ENCODE measurements at places on chromosomes 7 and 10.

GRCh38 chr10:59012839-59013238 is 163.6 kb upstream of the PHYHIPL start:
- no peak for DNase-seq

DNA sequence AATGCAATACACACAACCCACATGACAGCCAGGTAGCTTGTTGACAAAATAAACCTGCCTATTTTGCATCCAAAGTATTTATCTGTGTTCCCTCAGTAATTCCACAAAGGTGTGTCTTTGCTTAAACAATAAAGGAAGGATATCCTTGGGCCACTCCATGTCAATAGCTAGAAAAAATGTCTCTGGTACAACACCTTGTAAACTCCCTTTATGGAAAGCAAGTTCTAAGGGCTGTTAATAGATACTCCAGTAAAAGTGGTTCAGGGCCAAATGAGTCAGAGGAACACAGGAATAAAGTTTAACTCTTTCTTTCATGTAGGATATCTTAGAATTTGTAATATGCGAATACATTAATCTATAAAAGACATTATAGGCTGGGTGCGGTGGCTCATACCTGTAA is 96.9 kb upstream of the LRRTM3 start:
- no peak for DNase-seq

- DNase-seq: no peak
These were observed 56.8 kb upstream of the TMEM229A start for GRCh38 chr7:124089621-124090020.

DNA sequence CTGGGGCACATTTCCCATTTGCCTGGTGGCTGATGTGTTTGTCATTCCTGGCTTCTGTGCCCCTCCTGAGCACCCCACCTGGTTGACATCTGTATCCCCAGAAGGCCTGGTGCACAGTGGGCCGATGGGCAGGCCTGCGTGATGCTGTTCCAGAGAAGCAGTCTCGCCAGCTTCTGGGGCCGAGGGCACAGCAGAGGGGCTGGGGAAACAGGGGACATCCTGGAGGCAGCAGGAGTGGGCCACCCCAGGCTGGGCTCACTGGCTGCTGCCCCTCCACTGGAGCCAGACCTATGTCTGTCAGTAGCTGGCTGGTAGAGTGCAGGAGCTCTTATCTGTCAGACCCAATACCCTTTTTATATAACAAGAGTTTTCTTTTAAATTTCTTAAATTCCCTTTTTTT is 896 bp upstream of the MYL7 start:
- DNase-seq: no peak

DNA sequence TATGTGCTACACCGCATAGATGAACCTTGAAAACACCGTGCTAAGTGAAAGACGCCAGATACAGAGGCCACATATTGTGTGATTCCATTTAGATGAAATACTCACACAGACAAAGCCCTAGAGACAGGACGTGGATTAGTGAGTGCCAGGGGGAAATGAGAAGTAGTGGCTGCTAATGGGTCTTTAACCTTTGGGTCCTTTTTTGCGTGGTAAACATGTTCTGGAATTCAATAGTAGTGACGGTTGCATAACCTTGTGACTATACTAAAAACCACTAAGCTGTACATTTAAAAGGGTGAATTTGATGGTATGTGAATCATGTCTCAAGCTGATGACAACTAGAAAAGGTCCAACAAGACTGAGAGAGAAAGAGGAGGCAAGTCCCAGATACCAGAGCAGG is 15.6 kb downstream of the SMKR1 start:
- DNase-seq: no peak

DNA sequence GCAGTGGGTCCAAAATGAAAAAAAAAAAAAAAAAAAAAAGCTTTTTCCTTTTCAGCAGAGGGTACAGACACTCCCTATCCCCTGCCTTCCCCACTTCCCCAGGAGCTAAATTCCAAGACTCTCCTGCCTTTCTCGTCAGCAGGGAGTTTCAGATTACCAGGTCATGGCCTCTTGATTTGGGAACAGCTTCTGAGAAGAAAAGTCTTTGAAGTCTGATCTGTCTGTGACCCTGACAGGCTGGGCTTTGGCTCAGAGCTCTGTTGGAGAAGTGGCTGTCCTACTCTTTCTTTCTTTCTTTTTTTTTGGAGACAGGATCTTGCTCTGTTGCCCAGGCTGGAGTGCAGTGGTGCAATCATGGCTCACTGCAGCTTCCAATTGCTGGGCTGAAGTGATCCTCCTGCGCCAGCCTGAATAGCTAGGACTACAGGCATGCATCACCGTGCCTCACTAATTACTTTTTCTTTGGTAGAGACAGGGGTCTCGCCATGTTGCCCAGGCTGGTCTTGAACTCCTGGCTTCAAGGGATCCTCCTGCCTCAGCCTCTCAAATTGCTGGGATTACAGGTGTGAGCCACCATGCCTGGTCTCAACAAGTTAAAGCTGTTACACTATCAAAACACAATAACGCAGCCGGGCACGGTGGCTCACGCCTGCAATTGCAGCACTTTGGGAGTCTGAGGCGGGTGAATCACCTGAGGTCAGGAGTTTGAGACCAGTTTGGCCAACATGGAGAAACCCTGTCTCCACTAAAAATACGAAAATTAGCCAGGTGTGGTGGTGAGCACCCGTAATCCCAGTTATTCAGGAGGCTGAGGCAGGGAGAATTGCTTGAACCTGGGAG is 59.9 kb downstream of the COL26A1 start:
- no peak for DNase-seq

- no peak for DNase-seq
These were observed 332.3 kb downstream of the GATA3 start for GRCh38 chr10:8386781-8387180.

DNA sequence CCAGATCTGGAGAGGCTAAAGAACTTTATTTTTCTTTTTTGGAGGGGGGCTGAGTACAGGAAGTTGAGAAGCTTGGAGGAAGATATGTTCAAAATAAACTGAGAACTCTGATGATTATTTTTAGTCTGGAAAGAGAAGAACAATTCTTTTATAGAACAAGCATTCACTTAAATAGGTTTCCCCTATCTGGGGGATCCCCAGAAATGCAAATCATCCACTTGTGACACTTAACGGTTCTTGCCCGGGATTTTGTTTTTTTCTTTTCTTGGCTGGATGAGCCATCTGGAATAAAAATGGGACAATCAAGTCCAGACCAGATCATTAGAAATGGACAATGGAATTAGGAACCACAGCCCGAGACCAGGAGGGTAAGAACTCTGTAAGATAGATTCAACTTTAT is 95.9 kb upstream of the EGR2 start:
- no peak for DNase-seq

DNA sequence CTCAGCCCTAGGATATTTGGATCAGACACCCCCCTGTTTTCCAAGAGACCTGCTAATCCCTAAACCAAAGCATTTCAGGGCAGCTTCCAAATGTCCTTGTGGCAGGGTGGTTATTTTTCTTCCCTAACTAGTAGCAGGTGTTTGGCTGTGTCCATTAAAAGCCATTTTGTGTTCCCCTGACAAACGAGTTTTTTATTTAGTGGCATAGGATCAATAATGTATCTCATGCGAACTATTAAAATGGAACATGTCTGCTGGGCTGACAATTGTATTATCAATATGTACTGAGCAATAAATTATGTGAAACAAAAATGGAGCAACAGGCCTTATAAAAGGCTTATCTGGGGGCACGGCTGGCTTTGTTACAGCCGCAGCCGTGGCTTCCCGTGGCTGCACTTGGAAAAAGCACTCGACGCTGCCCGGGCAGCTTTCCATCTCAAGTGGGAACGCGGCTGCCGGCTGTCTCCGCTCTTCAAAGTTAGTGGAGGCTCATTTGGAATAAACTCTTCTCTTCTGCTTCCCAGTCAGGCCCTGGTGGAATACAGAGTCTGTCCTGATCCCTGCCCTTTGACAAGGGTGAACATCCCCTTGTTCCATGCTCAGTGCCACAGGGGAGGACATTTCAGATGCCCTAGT is 554.3 kb downstream of the TYW1 start:
- DNase-seq: no peak

GRCh38 chr10:19826712-19827111 is 10.5 kb downstream of the PLXDC2 start:
- DNase-seq: no peak

DNA sequence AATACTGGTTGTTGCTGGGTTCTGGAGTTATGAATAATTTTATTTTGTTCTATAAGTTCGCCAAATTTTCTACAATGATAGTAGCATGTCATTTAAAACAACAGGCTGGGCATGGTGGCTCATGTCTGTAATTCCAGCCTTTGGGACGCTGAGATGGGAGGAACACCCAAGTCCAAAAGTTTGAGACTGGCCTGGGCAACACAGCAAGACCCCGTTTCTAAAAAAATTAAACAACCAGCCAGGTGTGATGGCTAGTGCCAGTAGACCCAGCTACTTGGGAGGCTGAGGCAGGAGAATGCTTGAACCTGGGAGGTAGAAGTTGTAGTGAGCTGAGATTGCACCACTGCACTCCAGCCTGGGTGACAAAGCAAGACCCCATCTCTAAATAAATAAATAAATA is 347.7 kb downstream of the PARD3 start:
- no peak for DNase-seq

DNA sequence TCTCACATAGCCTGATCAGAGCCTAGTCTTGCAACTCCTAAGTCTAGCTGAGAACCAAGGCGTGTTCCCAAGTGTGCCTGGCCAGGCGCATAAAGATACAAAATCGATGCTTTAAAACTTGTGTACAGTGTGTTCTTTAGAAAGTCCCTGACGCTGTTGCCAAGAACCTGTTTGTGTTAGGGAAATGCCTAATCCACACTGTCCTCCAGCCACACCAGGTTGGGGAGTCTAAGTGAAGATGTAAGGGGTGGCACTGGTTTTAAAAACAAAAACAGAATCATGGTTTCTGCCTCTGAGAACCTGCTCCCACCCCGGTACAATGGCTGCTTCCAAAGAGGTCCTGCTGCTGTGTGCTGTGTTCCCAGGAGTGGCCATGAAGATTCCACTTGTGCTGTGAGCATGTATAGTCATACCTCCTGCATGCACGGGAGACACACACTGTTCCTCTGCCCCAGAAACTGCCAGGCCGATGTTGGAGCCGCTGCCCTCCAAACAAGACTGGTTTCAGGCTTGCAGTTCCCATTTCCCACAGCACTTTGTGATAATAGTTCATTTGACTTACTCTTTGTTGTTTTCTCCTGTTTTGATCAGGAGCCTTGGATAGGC is 88.5 kb downstream of the CCNY start:
- no peak for DNase-seq

GRCh38 chr10:49550563-49550962 is 11.6 kb upstream of the ERCC6 start:
- no peak for DNase-seq

- no peak for DNase-seq
These were observed 23.5 kb downstream of the TRIM24 start for GRCh38 chr7:138483531-138483930.

- no peak for DNase-seq
These were observed 14.6 kb downstream of the OTUD1 start for GRCh38 chr10:23453465-23453864.

GRCh38 chr10:4141471-4141870 is 356.5 kb upstream of the KLF6 start:
- DNase-seq: no peak

GRCh38 chr7:43750016-43750887 is 8.2 kb upstream of the BLVRA start:
- no peak for DNase-seq

GRCh38 chr7:81887098-81888090 is 117.5 kb upstream of the HGF start:
- DNase-seq: no peak

- DNase-seq: no peak
These were observed 121.6 kb downstream of the SPAG6 start for GRCh38 chr10:22466763-22467334.

- no peak for DNase-seq
These were observed 236.1 kb downstream of the RNLS start for GRCh38 chr10:88347022-88347421.

- no peak for DNase-seq
These were observed 260.1 kb downstream of the CCDC3 start for GRCh38 chr10:12741360-12741804.

GRCh38 chr7:44277391-44277790 is 48.0 kb downstream of the CAMK2B start:
- DNase-seq: no peak

DNA sequence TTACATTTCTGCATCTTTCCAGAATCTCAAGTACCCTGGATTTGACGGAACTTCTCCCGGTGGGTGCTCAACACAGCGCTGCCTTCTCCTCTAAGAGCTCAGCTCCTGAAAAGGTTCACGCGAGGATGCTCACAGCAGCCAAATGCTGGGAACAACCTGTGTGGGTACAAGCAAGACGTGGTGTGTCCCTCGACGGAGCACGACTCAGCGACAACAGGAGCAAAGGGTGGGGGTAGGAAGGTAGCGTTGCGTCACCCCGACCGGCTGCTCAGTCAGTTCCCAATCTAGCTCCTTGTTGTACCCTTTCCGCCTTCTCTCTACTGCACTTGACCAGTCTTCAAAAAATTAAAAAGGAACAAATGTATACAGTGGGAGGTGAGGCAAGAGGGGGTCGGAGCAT is 117.3 kb downstream of the PTPRN2 start:
- DNase-seq: no peak

- no peak for DNase-seq
These were observed at the start of gene PAPOLB for GRCh38 chr7:4861673-4862072. Gene PAPOLB, minus strand, starts transcription at chr7:4862030. Its CDS starts 220 bp downstream, at chr7:4861810.

DNA sequence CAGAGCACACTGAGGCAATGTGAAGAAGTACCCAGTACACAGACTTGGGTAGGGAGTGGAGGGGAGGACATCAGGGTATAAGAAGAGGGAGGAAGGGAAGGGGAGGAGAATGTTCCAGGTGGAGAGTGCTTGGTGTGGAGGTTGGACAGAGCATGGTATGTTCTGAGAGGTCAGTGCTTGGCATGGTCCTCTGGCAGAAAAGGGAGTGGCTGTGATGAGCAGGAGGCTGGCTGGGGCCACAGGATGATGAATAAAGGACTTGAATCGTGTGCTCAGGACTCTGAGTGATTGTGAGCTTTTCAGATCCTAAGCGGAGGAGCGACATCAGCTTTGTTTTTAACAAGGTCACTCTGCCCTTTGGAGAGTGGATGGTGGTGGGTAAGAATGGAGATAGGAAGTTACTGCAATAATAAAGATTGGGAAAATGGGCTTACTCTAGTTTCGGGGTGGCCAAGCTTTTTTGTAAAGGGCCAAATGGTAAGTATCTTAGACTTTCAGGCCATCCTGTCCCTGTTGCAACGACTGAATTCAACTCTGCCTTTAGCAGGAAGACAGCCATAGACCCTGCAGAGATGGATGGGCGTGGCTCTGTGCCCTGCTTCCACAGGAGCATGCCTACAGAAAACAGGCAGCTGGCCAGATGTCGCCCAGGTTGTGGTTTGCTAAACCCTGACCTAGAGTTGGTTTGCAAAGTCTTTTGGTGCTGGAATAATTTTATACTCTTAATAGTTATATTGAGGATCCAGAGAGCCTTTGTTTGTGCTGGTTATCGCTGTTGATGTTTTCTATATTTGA is 8.4 kb downstream of the PPP2R2D start:
- DNase-seq: no peak

GRCh38 chr7:12941512-12941911 is 254.1 kb downstream of the ARL4A start:
- DNase-seq: no peak

GRCh38 chr7:122310119-122311021 is 5.8 kb upstream of the FEZF1 start:
- no peak for DNase-seq

- DNase-seq: no peak
These were observed at the start of gene SERPINE1 for GRCh38 chr7:101126651-101127459. Gene SERPINE1, plus strand, starts transcription at chr7:101127104. Its CDS starts 1,290 bp downstream, at chr7:101128394.

- DNase-seq: no peak
These were observed 71.2 kb upstream of the AOAH start for GRCh38 chr7:36795451-36796021.

- DNase-seq: no peak
These were observed 73.6 kb downstream of the PODXL start for GRCh38 chr7:131482800-131483199.

- no peak for DNase-seq
These were observed 297.9 kb downstream of the GATA3 start for GRCh38 chr10:8352171-8353075.

Measured in iPS DF 19.7 (cell line).